ENCODE measurements at places on chromosomes 1 and 21. TPM values are rescaled to one million over a fixed set of nuclear protein-coding genes. Genes with fewer than 3 reads are reported as not detected.
A peak's percentile ranks its signal among the peaks of the same experiment; 100 is the strongest.

Gene AADACL4
- not detected for polyA plus RNA-seq

Gene NT5C1A
- 1.8 TPM for polyA plus RNA-seq

Gene LRRC71
- not detected for polyA plus RNA-seq

Gene SPTA1
- polyA plus RNA-seq = not detected

Gene BACH1
- 19.7 TPM for polyA plus RNA-seq

Gene CCDC17
- polyA plus RNA-seq = 0.73 TPM

Gene TUFT1
- polyA plus RNA-seq = 30.1 TPM

Gene CRYBG2
- 20.1 TPM for polyA plus RNA-seq

Gene CFAP74
- polyA plus RNA-seq = not detected

DNA sequence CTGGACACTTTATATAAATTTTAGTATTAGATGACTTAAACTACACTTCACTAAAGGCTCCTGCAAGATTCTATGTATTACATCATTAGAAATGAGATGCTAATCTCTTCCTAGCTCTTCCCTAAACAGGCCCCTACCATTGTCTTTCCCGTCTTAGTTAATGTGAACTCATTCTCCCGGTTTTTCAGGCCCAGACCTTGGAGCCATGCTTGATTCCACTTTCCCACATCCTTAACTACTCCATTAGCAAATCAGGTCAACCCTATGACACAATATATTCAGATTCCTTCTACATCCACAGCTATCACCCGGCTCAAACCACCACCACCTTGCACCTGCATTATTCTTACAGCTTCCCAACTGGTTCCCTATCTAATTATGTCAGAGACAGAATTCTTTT, 73.3 kb downstream of the NVL start:
- no peak for DNase-seq

- no peak for DNase-seq
Observed at GRCh38 chr1:1437033-1437903, 1.8 kb downstream of the VWA1 start.

DNA sequence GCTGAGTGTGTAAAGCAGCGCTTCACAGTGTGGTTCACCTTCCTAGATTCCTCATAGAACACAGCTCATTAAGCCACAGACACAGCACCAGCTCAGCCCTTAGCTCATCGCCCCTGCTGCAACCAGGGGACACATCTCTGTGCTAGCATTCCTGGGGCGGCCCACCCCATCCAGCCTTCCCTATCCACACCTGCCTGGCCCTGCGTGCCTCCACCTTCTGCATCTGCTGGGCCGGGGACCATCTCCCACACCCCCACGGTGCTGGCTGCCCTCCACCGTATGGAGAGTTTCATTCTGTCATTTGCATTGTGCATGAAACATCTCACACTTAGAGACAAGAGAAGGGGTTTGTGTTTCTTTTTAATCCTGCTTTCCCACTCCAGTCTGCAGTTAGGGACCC, 35.8 kb upstream of the PRSS38 start:
- no peak for DNase-seq

- peak; percentile 65 for DNase-seq
Observed at GRCh38 chr1:226974544-226975258, 34.6 kb downstream of the COQ8A start.

GRCh38 chr1:8985915-8986813, 40.1 kb downstream of the SLC2A7 start:
- DNase-seq = peak; percentile 58

DNA sequence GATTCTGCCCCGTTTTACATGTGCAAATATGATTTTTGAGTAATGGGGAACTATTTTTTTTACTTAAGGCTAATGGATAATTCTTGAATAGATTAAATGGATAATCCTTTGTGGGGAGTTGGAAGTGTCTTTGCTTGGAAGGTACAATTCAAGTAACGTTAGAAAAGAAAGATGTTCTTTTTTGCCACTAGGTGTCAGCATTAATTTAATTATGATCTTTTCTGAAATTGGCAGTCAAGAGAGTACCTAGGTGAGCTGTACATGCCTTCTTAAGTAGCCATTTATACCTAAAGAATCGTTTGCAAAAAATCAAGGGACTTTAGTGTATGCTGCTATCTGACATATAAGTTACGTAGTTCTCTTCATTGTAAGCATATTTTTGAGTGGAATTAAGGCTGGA, 2.2 kb downstream of the FBXO28 start:
- DNase-seq = peak; percentile 46

- DNase-seq = no peak
Observed at GRCh38 chr1:51071291-51072042, 30.6 kb upstream of the C1orf185 start.

- DNase-seq = no peak
Observed at GRCh38 chr1:98126740-98127139, 205.9 kb upstream of the DPYD start.

DNA sequence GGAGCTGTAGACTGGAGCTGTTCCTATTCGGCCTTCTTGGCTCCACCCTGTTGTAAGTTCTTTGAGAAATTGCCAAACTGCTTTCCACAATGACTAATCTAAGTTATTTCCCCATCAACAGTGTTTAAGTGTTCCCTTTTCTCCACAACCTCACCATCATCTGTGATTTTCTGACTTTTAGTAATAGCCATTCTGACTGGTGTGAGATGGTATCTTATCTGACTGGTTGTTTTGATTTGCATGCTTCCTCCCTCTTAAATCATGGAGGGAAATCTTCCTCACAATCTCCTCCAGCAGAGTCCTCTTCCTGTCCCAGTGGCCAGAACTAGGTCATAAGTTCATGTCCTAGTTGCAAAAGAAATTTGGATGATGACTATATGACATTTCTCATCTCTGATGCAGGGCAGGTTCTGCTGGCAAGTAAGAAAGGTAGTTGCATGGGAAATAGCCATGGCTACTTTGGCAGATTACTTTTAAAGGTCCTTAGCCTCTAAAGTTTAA, 294.0 kb downstream of the LRRC40 start:
- no peak for DNase-seq

DNA sequence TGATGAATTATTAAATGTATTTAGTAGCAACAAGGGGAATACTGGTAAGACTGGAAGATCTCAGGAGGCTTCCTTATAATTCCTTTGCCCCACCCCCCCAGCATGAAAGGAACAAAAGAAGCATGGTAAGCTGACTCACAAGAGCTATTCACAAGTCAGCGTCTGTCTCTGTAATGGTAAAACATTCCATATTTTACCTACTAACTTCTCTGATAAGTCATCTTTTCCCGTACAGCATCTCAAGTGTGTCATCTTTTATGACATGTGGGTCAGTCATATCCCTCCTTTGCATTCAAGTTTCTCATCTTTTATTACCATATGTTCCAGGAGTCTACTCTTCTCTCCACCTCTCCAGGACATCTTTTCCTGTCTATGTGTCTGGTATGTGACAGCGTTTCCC, 241.3 kb downstream of the PLA2G4A start:
- no peak for DNase-seq

DNA sequence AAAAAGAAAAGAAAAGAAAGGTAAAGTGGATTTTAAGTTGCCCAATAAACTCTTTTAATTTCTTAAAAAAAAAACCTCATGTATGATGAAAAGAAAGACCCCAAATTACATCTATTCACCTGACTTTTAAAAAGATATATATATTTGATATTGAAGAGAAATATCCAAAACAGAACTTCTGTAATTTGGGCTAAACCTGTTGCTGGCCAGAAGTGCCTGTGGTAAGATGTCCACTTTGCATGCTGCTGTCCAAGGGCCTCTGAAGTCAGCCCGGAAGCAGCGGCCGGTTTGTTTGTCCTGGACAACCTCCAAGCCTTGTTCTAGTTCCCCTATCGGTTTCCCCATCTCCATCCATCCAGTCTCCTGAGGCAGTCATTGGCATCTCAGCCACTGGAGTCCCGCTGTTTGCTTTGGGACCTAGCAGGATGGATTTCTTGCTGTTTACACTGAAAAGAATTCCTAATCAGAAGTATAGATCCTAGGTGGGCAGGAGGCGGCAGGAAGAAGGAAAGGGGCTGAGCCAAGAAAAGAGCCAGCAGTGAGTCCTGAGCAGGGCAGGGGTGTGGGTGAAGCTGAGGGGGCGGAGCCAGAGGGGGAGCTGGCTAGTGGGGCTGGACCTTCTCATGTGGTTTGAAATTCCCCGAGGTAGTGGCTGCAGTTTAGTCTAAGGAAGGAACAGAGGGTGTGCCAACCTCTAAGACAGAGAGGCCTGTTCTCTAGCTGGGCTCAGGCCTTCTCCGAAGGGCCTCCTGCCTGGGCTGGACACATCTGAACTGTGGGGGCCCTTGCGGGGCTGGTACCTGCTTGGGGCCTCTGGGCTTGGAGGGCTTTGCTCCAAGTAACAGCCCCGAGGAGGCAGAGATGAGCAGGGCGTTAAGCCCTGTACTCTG, 3.3 kb downstream of the NCMAP start:
- no peak for DNase-seq

DNA sequence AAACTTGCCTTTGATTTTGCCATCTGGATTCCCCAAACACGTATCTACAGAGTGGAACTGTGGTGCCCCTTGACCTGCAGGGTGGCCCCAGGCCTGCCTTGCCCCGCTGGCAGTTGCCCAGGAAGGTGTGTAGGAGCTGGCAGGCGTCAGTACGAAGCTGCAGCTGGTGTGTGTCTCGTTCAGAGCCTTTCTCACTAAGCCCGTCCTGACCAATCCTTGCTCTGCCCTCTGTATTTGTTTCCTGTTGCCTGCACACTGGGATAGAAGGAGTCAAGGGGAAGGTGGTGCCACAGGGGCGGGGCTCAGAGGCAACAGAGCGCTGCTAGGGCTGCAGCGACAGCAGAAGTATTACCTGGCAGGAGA, 5.2 kb upstream of the VSIG8 start:
- DNase-seq = peak; percentile 68

DNA sequence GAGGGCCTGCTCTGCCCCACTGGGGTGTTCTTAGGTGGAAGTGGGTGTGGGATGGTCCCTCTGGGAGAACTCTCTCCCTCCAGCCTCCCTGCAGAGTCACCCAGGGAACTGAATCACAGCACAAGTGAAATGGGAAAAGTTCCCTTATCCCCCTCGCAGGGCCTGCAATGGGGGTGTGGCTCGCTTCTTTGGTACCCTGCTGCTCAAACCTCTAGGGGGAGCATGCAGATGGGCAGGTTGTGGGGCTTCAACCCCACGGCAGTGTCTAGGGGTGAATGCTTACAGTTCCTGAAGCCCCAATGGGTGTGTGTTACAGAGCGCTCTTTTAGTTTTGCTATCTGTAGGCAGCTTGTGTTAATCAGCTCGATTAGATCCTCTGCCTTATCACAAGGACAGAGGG, 59.0 kb upstream of the TINAGL1 start:
- no peak for DNase-seq

GRCh38 chr1:183374825-183375224, 43.4 kb downstream of the NMNAT2 start:
- no peak for DNase-seq
